ENCODE measurements at places on chromosomes 16 and 17.

- DNase-seq, result no peak
These were observed 108.2 kb downstream of the N4BP1 start for GRCh38 chr16:48501516-48502377.

GRCh38 chr17:57946798-57947358 lies 8.3 kb downstream of the CUEDC1 start:
- DNase-seq, result peak; percentile 19

DNA sequence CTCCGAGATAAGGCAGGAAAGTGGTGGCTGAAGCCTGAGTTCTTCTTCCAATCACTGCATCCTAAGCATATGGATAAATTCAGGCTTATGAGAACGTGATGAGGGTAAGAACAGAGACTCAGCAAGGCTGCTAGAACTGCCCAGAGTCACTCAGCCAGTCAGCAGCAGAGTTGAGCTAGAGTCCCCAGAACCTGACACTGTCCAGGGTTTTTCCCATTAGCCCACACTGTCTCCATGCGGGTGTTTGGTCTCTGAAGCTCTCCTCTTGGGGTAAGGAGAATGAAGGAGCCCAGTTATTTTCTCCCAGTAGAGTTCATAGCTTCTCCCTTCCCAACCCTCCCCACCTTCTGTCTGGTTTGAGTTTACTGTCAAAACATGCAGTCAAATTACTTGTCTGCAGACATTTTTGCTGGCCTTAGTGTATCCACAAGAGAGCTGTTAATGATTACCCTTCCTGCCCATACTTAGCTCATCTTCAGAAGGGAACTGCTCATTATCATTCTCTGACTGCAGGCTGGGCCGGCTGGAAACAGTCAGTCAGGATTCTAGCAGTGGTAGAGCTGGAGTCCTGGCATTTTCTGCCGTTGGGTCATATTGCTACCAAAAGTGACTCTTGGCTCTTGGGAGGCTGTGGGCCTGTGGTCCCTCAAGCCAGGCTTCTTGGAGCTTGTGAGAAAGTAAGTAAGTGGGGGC lies 460.0 kb downstream of the HS3ST3B1 start:
- no peak for DNase-seq

DNA sequence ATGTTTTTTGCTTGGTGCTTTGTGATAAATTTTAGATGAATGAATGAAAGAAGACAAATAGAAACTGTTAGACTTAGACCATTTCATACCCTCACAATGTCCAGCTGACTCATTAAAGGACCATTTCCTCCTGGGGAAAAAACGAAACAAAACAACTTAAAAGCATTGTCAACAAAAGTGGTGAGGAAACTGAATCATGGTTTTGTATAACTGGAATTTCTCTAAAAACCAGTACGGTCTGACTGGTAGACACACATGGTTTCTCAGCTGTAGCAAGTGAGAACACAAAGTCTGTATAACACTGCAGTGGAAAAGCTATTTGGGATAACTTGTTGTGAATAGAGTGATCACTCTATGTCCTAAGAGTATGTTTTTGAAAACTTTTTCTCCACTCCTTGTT lies 5.3 kb upstream of the DDX52 start:
- DNase-seq, result no peak

DNA sequence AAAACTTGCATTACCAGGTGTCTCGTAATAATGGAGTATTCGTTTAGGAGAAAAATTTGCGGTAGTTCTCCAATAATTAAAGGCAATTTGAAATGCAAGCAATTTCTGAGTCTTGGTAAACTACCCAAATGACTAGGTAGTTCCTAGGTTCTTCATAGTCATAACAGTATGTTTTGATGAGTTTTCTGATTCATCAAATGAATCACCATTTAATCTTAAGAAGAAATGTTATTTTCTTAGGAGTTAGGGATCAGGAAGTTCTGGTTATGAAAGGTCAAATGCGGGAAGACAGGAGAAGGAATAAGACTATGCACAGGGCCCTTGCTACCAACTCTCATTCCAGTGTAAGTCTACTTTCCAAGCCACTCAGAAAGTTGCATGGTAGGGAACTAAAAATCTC lies 221.5 kb upstream of the SOX9 start:
- no peak for DNase-seq

GRCh38 chr16:50208460-50208931 lies 55.4 kb downstream of the TENT4B start:
- no peak for DNase-seq

DNA sequence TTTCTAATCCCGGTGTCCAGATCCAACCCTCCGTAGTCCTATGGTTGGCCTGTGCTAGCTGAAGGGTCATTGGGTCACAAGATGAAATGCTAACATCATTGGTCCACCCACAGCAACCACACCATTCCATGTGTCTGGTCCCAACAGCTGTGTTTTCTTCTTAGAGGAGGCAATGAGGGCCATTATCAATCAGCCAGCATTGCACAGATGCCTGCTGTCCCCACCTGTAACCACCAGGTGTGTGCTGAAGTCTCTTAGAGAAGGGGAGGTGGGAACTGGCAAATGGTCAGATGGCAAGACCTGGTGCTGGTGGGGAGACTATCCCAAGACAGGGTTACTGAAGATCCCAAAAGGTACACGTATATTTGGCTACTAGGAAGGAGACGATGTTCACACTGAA lies 37.4 kb downstream of the HIC1 start:
- no peak for DNase-seq

Data from central memory CD4-positive, alpha-beta T cell (primary cell).